ENCODE measurements at places on chromosomes 3 and 15.

DNA sequence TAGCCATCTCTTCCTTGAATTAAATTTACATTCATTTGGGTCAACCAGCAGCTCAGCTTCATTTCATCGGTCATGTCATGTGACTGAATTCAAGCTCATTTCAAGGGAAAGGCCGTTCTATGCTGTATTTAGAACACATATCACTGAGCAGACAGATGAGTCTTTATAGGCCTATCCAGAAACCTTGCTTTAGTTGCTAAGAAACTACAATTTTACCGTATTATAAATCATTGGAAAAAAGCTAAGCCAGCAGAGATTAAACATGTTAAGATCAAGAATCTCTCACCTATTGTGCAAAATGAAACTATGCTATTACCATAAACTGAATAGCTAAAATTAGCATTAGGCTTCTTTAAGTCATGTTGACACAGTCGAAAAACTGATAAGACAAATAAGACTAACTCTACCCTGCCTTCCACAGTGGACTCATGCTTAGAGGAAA lies 2.2 kb downstream of the NPTN start:
- no peak for DNase-seq

DNA sequence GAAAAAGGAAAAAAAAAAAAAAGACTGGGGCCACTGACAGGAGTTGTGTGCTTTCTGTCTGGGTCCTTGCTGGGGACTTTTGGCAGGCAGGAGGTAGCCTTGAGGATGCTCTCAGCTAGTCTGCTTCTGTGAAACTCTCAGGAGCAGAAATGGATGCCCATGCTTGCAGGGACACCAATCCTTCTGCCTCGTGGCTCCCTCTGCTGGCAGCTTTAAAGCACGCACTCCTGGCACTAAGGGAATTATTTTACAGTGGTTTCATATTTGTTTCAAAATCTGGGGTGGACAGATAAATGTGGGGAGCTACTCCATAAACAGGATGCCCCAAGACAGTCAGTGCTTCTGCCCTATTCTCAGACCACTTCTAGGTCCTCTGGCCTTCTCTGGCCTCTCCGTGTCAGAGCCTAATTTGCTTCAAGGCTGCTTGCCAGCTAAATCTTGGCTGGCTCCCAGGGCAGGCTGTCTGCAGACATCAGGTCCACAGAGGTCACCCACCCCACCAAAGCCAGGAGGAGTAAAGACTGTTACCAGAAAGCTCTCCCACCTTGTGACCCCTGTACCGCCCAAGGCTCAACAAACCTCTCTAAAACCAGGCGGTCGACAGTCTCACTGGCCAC lies 17.1 kb downstream of the TRAIP start:
- DNase-seq, result peak; percentile 85

GRCh38 chr3:59270209-59270608 lies 220.4 kb upstream of the CFAP20DC start:
- DNase-seq, result no peak

DNA sequence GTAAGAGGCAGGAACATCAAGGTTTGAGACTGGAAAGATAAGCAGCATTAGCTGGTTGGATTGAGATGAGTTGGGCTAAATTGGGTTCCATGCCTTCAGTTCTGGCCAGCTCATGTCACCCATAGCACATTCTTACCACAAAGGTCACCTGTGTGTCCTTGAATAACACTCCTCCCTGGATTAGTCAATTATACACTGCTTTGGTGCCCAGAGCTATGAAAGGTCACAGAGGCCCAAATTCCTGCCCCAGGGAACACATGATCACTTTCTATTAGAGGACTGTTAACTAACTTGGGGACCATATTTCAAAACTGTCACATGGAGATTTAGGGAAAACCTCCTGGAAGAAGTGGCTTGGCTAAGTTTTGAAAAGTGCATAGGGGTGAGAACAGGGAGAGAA lies 40.1 kb upstream of the XCR1 start:
- DNase-seq, result no peak

DNA sequence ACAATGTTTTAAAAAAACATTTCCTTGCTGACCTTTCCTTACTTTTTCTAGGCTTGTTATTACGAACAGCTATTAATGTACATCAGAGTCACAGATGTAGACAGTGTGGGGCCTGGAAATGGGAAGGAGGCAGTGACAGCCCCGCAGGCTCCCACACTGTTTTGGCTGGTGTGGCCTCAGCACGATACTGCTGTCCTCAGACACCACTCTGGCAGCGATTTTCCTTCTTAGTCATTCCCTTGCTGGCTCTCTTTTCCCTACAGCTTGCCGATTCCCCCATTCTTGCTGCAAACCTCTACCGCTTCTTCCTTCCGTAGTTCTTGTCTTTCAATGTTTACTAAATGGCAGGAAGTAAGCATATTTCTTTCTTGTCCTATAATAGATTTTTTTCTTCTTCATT lies 113.1 kb downstream of the ABI3BP start:
- no peak for DNase-seq

- DNase-seq, result no peak
These were observed 148.4 kb downstream of the APBA2 start for GRCh38 chr15:29034151-29034550.

- DNase-seq, result no peak
These were observed 89.2 kb downstream of the SEC22A start for GRCh38 chr3:123290962-123291361.

Data from stimulated activated CD8-positive, alpha-beta memory T cell treated with anti-CD3 and anti-CD28 coated beads, Interleukin-4, amount 100 ng/mL, for 48 hours (primary cell).